ENCODE measurements at places on chromosomes 11 and 22. TPM values are rescaled to one million over a fixed set of nuclear protein-coding genes. Genes with fewer than 3 reads are reported as not detected.

RIBC2 gene
- total RNA-seq, result 8.3 TPM

IGHMBP2 gene
- total RNA-seq, result 19.3 TPM

KRTAP5-10 gene
- total RNA-seq, result 0.20 TPM

FJX1 gene
- 13.7 TPM for total RNA-seq

FAM227A gene
- total RNA-seq, result 3.9 TPM

SLC39A13 gene
- 23.9 TPM for total RNA-seq

BTG4 gene
- total RNA-seq, result not detected

FAM111B gene
- 10.7 TPM for total RNA-seq

GSTT2 gene
- total RNA-seq, result 5.1 TPM

LINC01488 gene
- not detected for total RNA-seq

RASGRP2 gene
- total RNA-seq, result 12.8 TPM

ROBO4 gene
- not detected for total RNA-seq

NAALADL1 gene
- not detected for total RNA-seq
